Suppressor macrophage (primary cell): ENCODE measurements at places on chromosomes 7 and 10.

- no peak for DNase-seq
Observed at GRCh38 chr10:121368347-121369025, 229.8 kb downstream of the FGFR2 start.

- DNase-seq = no peak
Observed at GRCh38 chr7:28318101-28318762, 94.1 kb upstream of the CREB5 start.

DNA sequence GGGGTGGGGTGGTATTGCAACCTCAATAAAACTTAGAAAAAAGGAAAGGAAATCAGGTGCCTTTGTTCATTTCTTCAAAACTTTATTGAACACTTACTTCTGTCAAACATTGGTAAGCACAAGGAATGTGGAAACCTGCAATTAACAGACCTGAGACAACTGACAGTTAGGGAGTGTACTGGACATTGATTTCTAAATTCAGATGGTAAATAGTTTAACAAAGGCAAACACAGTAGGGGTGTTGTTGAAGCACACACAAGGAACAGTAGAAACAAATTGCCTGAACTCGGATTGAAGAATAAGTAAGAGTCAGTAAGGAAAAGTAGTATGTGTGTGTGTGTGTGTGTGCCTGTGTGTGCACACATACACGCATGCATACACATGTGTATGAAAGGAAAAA is 108.6 kb downstream of the CSTF2T start:
- DNase-seq = no peak

GRCh38 chr10:22002591-22003176 is 846 bp downstream of the DNAJC1 start:
- DNase-seq = peak; percentile 41

DNA sequence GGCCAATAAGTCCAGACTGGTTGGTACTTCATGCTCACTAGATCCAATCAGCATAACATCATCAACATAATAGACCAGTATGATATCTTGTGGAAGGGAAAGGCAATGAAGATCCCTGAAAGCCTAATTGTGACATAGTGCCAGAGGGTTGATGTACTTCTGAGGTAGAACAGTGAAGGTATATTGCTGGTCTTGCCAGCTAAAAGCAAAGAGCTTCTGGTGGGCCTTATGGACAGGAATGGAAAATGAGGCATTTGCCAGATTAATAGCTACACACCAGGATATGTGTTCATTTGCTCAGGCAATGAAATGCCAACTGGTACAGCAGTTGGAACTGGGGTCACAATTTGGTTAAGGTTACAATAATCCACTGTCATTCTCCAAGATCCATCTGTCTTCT is 156.4 kb downstream of the HTR7 start:
- DNase-seq = no peak

- no peak for DNase-seq
Observed at GRCh38 chr7:78673272-78673671, 780.2 kb downstream of the MAGI2 start.

DNA sequence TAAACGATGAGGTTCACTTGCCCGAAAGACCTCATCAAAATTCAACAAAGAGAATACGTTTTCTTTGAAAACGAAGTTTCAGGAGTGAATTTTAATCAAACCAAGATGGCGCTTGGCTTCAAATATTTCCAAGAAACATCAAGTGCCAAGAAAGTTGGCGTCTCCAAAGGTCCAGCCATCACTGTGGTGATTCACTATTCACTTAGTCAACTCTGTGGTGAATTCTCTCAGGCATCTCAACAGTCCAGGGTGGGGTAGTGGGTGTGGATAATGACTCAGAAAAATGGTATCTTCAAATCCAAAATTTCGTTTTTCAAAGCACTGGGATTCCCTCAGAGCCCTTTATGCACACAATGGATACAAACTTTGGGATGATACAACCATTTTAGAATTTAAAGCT is 133.1 kb downstream of the SVIL start:
- DNase-seq = no peak
